ENCODE measurements at places on chromosomes 16 and 17.

DNA sequence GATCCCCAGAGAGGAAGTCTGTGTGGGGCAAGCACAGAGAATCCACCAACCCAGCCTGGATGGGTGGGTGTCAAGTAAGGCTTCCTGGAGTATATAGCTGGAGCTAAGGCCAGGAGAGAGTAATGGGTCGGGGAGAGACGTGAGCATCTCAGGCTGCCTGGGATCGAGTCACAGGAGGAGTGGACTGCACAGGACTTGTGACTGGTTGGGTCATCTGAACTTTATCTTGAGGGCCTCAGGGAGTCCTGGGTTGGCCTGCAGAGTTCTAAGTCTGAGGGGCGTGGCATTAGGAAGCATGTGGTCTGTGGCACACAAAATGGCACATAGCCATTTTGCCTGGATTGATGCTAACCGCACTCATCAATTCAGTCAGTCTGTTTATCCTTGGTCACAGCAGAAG is 1.5 kb downstream of the PLA2G15 start:
- DNase-seq, result no peak

DNA sequence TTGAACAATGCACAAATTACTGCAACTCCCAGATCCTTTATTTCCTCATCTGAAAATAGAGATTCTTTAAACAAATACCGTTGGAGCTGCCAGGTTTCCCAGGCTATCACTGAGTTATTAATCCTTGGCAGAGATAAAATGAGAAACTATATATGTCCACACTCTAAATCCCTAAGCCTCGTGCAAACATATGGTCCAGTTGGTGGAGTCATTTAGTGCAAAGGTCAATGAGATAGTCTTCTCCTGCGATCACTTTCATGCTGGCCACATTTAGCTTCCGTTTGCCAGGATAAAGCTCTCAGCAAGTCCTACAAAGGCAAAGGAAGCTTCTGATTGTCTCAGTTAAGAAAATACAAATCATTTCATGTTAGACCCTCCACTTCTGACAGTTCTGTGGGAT is 11.0 kb downstream of the GRIN2A start:
- DNase-seq, result no peak

- DNase-seq, result no peak
These were observed 10.7 kb downstream of the PROCA1 start for GRCh38 chr17:28700830-28701492.

GRCh38 chr17:279776-280175 is 72.8 kb downstream of the RPH3AL start:
- DNase-seq, result no peak

GRCh38 chr17:67676305-67676704 is 41.4 kb upstream of the NOL11 start:
- DNase-seq, result no peak
